ENCODE measurements at places on chromosomes 12 and 14. TPM values are rescaled to one million over a fixed set of nuclear protein-coding genes. Genes with fewer than 3 reads are reported as not detected.

IGFBP6 gene
- total RNA-seq = 6.0 TPM

AKAP5 gene
- 0.82 TPM for total RNA-seq

DGKA gene
- 282 TPM for total RNA-seq

GLS2 gene
- 1.3 TPM for total RNA-seq

SLC22A17 gene
- total RNA-seq = 3.0 TPM

MFAP5 gene
- total RNA-seq = not detected

RAN gene
- total RNA-seq = 2,120 TPM

ZDHHC22 gene
- not detected for total RNA-seq

TMPRSS12 gene
- total RNA-seq = not detected

DNA sequence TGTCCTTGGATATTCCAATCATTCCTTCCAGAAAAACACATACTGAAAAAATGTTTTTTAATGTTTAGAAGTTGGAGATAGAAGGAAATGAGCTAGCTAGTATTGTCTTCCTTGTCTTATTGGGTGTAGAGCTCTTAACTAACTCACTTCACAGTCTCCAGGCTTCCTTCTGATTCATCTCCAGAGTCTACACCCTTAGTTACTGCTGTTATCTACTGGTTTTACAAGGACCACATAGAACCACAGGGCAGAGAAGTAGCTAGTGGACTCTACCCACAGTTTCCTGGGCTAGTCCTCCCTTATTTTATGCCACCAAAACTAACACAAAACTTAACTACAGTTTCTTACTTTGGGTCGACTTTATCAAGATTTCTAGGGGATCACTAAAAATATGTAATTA lies 31.0 kb upstream of the DHRS4 start:
- ATAC-seq = no peak

- no peak for ATAC-seq
Observed at GRCh38 chr12:129067491-129067890, 214.2 kb downstream of the GLT1D1 start.

GRCh38 chr14:24952851-24953666 lies 96.9 kb downstream of the STXBP6 start:
- ATAC-seq = no peak

DNA sequence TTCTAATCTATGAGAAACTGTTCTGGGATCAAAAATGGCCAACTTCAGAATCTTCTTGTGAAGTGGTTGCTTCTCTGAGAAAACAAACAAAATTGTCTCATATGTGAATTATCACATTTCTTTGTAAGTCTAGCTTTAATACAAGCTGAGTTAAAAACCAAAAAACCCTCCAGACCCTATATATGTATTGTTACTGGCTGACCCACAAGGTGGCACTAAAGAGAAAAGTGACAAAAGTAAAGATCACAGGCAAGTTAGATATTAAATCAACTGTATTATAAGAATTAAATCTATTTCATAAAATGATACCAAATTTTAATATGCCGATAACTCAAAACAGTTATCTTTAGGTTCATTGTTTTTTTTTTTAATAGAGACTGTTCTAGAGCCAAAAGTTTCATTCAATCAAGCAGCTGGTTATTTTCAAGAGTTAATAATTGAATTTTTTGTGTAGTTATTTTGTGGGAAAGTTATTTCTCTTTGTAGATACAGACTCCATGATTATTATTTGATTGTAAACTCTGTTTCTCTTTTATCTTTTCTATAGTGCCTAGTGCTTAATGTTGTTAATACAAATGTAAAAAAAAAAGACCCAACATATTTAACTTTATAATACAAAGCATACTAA lies 7.5 kb upstream of the TRHDE start:
- ATAC-seq = no peak

- no peak for ATAC-seq
Observed at GRCh38 chr12:115383668-115384067, 699.7 kb upstream of the TBX3 start.

- ATAC-seq = no peak
Observed at GRCh38 chr12:64915242-64915641, 90.8 kb downstream of the TBC1D30 start.

- no peak for ATAC-seq
Observed at GRCh38 chr12:131803961-131804521, 24.2 kb upstream of the MMP17 start.

DNA sequence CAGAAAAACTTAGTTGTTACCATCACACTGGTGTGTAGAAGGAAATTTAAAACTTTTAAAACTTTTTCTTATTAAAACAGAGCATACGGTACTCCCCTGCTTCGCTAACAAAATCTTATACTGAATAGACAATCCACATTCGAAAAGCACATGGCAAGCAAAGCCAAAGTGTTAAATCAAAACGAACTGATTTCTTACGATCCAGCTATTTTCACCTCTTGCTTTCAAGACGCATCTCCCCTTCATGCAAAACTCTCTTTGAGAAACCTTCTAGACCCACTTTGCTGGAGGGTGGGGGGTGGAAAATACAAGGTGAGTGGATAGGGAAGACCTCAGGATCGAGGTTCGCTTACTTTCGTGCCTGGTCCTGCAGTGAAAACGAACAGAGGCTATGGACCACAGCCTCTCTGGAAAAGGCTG lies 328 bp downstream of the INTS13 start:
- ATAC-seq = no peak

- ATAC-seq = peak; percentile 55
Observed at GRCh38 chr14:75522224-75522982, at the start of gene BATF. TSS of gene BATF (plus strand) at chr14:75522469. CDS start at chr14:75522683, 214 bp downstream.

DNA sequence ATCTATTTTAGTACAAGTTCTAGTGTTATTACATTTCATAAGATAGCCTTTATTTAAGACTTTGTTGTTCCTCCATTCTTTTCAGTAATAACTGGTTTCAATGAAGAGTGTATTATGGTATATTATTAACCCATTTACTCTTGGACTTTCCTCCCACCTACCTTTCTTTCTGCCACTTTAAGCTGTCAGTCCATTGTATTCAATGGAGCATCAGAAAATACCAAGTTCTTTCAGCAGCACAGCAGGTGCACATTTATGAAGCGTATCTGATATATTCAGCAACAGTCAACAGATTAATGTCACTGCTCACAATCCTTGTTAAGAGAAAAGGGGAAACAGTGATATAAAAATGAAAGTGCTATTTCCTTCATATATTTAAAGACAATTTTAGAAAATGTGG lies 660.9 kb downstream of the C12orf50 start:
- no peak for ATAC-seq

GRCh38 chr14:32078858-32079216 lies 1.7 kb downstream of the ARHGAP5 start:
- ATAC-seq = peak; percentile 74

DNA sequence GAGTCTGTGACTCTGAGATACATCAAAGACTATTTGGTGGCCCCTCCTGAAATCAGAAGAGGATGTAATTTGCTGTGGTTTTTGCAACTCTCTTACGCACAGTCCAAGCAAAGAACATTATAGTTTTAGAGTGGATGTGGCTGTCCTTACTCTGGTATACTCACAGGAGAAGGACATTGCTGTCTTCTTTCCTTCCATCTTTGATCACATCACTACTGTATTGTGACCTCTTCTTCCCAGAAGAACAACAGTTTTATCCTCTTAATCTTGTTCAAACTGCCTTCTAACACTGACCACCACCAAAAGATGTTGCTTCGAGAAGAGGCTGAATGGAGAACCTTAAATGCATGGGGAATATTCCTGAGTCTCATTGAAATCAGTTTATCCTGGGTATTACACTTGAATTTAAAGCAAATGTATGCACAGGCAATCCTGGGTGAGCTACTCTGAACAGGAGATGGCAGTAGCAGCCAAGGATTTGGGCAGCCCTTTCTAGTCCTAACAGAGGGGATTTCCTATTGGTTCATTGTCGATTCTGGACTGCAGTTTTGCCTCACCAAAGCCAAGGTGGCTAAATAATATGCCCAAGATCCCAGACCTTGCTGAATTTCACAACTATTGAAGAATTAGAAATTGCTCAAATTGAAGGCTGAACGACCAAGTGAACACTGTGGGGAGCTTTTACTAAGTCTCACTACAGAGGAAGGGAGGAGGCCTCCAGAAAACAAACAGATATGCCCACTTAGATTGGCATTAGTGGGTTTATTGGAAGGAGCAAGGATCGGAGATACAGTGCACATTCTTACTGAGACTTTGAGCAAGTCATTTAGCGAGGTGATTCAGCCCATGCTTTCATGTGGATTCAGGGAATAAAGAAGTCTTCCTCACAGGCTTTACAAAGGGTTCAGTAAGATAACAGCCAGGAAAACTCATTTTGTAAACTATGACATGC lies 282.8 kb downstream of the PAWR start:
- ATAC-seq = peak; percentile 38

- ATAC-seq = no peak
Observed at GRCh38 chr12:23952071-23952470, 2.6 kb upstream of the SOX5 start.

- no peak for ATAC-seq
Observed at GRCh38 chr12:25256005-25256404, 5.3 kb upstream of the KRAS start.

GRCh38 chr12:15225136-15225862 lies 4.1 kb upstream of the RERG start:
- no peak for ATAC-seq

GRCh38 chr14:65986041-65986440 lies 500.1 kb upstream of the CCDC196 start:
- no peak for ATAC-seq

DNA sequence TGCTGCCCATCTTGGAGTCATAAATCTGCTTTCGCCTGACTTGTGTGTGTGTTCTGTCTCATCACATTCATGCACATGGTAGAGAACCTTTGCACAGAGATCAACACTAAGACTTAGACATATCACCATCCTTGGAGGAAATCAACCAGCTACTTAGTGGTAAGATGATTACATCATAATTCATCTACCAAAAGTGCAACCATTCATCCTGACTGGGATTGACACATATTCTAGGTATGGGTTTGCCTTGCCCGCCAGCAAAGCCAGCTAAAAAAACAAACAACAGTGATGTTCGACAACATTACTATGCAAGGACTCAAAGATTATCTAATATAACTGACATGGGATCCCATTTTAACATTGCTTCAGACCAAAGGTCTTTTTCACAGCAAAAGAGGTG lies 228.7 kb downstream of the NUAK1 start:
- no peak for ATAC-seq

DNA sequence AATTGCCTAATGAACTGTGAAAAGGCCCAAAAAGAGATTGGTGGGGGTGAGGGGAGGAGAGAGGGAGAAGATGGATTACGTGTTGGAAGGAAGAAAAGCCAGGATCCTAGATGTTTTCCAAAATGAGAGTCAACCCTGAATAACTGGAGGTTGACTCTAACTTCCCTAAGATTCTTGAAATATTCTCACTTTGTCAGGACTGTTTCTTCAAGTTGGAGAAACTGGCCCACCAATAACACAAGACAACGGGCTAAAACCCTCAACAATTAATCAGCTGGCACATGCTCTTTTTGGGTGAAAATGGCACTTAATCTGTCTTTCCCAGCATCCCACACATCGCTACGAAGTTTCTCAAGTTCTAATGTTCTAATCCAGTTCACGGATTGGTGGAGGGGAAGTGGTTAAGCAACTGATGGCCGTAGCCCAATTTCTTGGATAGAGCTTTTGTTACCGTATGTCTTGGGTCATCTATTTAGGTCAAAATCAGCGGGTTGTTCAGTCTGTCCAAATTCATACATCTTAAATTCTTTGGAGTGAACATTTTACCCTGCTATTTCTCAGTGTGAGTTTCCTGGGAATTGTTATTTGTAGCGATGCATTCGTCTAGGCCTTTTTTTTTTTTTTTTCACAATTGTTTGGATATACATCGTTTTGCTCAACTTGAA lies 49.0 kb downstream of the GPHB5 start:
- ATAC-seq = no peak

DNA sequence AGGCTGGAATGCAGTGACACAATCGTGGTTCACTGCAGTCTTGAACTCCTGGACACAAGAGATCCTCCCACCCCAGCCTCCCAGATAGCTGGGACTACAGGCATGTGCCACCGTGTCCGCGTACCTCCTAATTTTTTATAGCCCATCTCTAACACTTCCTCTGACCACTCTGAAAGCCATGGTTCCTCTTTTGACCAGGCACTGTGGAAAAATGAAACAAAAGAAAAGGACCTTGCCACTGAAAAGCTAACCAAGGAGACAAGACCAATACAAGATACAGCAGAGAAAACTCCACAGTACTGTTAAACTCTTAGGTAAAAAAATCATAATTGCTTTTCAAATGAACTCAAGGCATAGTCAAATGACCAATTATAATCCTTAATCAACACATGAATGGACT lies 233.3 kb downstream of the NEDD1 start:
- no peak for ATAC-seq

DNA sequence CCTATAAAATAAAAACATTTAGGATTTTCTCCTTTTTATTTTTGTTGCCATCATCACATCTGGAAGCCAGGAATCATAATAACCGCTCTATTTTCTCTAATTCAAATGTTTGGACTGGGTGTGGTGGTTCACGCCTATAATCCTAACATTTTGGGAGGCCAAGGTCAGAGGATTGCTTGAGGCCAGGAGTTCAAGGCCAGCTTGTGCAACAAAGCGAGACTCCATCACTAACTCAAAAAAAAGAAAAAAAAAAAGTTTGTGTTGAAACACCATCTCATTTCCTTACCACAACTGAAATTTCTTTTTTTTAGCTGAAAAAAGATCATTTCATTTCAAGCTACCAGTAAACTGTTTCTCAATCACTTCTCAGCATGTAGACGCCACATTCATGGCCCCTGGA lies 8.8 kb upstream of the BAZ1A start:
- ATAC-seq = no peak

DNA sequence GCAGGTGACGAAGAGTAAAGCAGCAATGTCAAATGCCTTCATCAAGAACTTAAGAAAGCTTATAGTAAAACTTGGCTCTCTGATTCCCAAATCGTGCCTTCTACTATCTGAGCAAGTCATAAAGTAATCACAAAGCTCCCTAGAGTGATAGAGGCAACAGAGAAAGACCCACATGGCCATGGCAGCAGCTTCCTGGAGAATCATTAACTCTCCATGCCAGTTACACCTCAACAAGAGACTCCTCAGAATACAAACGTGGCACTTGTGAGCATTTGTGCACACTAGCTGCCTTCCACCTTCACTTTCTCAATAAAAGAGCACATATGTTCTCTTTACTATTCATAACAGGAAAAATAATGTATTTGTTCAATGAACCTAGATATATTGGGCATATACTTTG lies 48.0 kb downstream of the PLCZ1 start:
- no peak for ATAC-seq

DNA sequence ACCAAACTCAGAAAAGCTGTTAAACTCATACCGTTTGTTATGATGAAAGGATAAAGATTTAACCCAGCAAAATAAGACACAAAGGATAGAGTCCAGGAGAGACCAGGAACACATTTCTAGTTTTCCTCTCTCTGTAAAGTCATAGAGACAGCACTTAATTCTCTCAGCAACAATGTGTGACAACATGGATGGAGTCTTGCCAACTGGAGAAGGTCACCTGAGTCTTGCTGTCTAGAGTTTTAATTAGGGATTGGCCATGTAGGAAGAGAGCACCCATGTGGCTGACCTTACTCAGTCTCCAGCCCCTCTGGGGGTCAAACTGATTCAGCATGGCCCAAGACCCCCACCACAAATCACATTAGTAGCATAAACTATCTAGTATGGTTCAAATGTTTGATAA lies 151.0 kb upstream of the ATF7IP start:
- no peak for ATAC-seq

GRCh38 chr12:41496009-41496408 lies 307.9 kb downstream of the PDZRN4 start:
- no peak for ATAC-seq
